B cell (primary cell): ENCODE measurements at places on chromosomes 6 and 20.

DNA sequence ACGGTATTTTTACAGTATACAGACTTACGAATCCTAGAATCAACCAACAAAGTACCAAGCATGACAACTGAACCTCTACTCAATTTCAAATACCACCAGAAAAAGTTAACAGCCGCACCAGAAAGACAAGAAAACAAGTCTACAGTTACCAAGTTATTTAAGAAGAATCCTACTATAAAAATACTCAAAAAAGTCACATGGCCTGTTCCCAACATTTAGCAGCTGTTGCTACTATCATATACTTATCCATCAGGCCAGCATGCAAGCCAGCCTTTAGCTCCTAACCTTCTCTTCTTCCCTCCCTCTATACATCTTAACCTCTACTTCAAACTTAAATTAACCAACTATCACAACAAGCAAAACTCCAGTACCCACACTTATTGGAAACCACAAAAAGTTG is 1.9 kb downstream of the SYNCRIP start:
- no peak for DNase-seq
- peaks cover 27% of the 10 kb centered on the region for H3K4me1 ChIP-seq
- peaks cover 37% of the 10 kb centered on the region for H3K36me3 ChIP-seq
- H3K4me3 ChIP-seq, result peak overlapping the region; percentile 80
- H3K27ac ChIP-seq, result no peak overlapping the region

DNA sequence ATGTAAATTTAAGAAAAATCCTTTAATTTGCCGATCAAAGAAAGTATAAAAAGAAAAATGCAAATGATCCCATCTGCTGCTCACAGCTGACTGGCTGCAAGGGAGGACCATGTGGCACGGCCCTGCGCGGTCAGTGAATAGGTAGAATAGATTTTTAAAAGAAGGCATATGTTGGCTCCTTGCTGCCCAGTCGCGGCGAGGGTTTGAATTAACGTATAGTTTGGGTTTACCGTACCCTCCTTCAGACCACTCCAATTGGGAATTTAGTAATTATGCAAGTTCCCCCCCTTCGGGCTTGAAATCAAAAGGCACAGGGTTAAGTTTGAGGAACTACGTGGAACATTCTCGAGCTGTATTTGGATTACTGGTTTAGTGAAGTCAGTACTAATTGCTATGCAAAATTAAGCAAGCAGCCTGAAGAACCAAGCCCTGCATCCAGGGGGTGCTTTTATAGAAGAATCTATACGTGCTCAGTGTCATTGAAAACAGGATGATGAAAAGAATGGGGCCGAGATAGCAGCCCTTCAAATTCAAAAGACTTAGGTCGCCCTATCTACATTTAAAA is 1.1 kb upstream of the BEND3 start:
- H3K27me3 ChIP-seq, result no peaks in the 10 kb centered on the region
- no peaks in the 10 kb centered on the region for H3K36me3 ChIP-seq
- H3K4me3 ChIP-seq, result peak overlapping the region; percentile 77

DNA sequence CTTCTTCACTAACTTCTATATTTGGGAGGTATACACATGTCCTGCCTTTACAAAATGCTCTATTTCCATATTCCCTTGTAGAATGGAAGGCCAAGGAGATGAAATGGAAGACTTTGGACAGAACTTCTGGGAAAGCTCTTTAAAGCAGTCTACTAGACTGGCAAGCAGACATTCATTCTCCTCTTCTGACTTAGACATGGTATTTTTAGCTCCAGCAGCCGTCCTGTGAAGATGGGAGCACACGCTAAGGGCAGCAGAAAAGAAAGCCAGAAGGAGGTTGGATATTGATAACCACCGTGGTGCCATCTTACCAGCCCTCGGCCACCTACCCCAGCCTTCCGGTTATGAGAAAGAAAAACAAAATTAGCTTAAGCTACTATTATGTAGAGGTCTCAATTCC is 70.1 kb upstream of the E2F3 start:
- H3K27ac ChIP-seq, result no peak overlapping the region
- no peaks in the 10 kb centered on the region for H3K4me1 ChIP-seq
- no peak overlapping the region for H3K4me3 ChIP-seq
- DNase-seq, result no peak

DNA sequence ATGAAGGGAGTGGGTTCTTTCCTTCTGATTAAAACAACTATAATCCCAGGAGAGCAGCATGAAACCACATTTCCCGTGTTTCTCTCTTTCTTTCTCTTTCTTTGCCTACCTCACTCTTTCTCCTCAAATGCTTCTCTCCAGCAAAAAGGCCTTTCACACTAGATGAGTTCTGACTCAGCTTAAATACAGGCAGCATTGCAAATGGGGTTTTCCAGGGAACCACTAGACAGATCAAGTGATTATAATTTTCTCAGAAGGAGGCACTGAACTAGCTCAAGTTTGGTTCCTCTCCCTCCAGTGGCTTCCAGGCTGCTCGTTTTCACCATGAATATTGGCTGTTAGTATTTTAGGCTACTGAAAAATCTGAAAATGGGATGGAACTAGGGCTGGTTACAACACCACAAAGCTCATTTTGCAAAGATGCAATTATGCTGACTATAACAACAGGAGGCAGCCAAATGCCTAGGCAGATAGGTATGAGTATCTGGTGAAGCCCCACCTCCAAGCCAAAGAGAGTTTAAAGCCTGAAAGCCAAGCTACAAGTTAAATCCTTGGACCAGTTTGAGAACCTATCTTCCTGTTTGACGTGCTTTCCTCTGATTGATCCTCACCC is 260.0 kb downstream of the MMUT start:
- H3K4me1 ChIP-seq, result no peaks in the 10 kb centered on the region
- no peak overlapping the region for H3K27ac ChIP-seq
- H3K4me3 ChIP-seq, result no peak overlapping the region
- DNase-seq, result no peak
- H3K36me3 ChIP-seq, result no peaks in the 10 kb centered on the region
- no peaks in the 10 kb centered on the region for H3K27me3 ChIP-seq

DNA sequence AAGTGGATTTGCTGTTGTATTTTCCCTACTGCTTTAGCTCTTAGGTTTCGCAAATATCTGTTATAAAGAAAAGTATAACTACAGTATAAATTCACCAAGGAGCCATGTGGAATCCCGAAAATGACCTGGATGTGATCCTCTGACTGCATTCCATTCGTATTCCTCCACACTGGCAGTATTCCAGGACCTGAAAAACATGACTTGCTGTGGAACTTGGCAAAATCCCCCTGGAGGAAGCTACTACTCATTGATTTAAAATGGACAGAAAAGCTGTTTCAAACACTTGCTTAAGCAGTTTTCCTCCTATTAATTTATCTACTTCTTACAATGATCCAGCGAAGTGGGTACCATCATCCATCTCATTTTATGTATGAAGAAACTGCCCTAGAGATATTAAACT is 13.3 kb upstream of the ENPP5 start:
- DNase-seq, result no peak

GRCh38 chr6:97557355-97557754 is 274.3 kb upstream of the MMS22L start:
- H3K4me3 ChIP-seq, result no peak overlapping the region
- no peak overlapping the region for H3K27ac ChIP-seq
- H3K27me3 ChIP-seq, result no peaks in the 10 kb centered on the region
- H3K36me3 ChIP-seq, result no peaks in the 10 kb centered on the region
